ENCODE measurements at places on chromosomes 4 and X.

DNA sequence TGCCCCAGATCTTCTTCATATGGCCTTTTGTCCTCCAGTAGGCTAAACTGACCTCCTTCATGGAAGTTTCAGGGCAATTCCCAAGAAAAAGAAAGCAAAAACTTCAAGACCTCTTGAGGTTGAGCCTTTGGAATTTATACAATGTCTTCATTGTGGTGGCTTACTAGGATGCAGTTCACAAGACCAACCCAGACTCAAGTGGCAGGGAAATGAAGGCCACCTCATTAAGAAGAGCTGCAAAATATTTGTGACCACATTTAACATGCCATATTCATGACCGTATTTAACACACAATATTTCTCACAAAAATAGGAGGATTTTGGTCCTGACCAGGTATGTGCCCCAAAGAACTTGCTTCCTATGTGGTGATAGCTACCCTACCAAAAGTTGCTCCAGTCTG is 605.5 kb upstream of the PITX2 start:
- no peak for DNase-seq

- no peak for DNase-seq
Observed at GRCh38 chr4:137309424-137309823, 222.9 kb downstream of the PCDH18 start.

- peak; percentile 67 for DNase-seq
Observed at GRCh38 chr4:145154573-145154972, 25.8 kb downstream of the OTUD4 start.

DNA sequence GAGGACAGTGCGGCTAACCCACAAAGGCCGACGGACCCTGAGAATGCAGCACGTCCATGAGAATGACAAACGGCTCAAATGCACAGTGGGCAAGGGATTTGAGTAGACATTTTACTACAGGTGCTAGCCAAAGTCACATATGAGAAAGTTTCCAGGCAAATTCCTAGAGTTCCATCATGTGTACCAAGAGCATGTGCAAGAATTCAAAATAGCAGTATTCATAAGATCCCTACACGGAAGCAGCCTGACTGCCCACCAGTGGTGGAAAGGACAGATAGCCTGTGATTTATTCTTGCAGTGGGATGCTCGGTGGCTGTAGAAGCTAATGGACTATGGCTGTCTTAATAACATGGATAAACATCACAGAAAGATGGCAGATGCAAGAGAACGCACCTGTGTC is 68.0 kb downstream of the RGS12 start:
- DNase-seq, result no peak

GRCh38 chr4:5203993-5204310 is 152.7 kb downstream of the STK32B start:
- no peak for DNase-seq

DNA sequence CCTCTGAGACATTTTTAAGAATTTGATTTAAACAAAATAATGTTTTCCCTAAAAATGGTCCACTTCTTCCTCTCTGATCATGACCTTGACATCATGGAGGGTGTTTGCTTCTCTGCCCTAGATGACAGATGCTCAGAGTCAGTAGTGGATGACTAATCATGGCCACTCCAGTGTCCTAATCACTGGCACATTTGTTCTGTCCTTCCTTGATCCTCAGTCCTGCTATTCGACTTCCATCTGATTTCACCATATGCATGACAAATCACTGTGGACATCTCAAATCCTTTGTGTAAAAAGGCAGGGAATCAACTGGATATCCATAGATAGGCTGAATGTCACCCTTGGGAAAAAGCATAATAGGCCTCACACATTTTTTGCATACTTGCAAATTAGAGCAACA is 9.0 kb downstream of the CRMP1 start:
- no peak for DNase-seq

DNA sequence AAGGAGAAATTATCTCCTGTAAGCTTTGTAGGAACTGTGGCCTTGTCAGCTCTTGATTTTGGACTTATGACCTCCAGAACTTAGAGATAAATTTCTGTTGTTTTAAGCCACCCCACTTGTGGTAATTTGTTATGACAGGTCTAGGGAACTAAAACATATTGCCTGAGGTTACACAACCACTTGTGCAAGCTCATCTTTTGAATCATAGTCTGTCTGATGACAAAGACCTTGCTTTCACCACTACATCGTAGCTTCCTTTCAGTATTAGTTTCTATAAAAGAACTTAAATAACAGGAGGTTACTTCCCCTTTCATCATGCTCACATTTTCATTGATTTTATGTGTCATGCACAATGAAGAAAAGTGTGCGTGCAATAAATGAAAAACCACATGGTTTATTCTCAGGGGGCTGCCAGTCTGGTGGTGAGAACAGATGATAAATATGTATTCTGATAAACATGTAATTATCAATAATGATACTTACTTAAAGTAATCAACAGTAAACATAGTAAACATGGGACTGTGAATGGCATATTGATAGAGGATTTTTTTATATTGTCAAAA is 690.0 kb upstream of the HS3ST1 start:
- DNase-seq, result peak; percentile 20

DNA sequence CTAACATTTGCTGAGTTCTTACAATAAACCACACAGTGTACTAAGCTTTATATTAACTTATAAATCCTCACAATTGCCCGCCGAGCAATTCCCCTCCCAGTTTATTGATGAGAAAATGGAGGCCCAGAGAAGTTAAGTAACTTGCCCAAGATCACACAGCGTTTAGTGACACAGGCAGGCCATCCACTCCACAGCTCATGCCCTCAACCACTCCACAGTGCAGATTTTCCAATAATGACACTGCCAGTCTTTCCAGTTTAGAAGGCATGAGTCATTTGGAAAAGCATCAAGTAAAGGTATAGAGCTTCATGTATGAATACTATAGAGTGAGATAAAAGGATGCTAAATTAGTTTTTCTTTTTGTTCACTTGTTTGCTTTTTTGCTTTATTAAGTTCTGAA is 208.5 kb downstream of the CAMK2D start:
- DNase-seq, result no peak

- peak; percentile 84 for DNase-seq
Observed at GRCh38 chr4:17580969-17581368, 4.0 kb downstream of the LAP3 start.

DNA sequence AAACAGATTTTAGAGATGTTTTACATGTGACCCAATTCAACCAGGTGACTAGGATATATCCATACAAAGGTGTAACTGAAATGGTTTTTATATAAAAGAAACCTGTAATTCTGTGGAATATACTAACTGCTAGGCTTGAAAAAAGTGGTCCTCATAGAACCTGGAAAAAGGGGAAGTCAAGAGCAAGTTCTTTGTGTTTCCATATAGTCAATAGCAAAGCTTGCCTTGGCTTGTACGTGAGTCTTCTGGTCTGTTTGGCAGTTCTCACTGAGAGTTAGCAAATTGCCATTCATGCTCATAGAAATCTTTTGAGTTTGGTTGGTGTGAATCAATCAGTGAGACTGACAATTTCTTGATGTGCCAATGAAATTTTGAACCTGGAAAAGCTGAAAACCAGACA is 79.4 kb upstream of the SMIM10 start:
- no peak for DNase-seq
